ENCODE measurements at places on chromosomes 5 and 9.

- no peak for DNase-seq
These were observed 331.2 kb upstream of the DAB2 start for GRCh38 chr5:39755986-39756385.

DNA sequence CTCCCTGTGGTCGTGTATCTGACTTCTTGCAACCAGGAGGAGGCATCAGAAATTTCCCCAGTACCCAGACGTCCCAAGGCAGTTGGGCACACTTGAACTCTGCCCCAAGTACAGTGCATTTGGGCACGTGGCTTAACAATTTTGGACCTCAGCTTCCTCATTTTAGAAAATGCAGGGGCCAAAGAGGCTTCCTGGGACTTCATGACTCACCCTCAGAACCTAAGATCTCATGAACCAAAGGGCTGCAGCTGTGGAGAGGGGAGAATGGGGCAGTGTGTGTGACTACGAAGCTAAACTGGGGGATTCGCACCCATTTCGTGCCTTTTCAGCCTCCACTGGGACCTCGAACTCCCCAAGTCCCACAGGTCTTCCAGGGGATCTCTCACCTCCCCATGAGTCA lies 59.2 kb downstream of the SYK start:
- DNase-seq = no peak

- no peak for DNase-seq
These were observed 43.5 kb downstream of the DMAC1 start for GRCh38 chr9:7756088-7756487.

GRCh38 chr5:105773241-105773640 lies 1897.5 kb downstream of the EFNA5 start:
- DNase-seq = no peak

DNA sequence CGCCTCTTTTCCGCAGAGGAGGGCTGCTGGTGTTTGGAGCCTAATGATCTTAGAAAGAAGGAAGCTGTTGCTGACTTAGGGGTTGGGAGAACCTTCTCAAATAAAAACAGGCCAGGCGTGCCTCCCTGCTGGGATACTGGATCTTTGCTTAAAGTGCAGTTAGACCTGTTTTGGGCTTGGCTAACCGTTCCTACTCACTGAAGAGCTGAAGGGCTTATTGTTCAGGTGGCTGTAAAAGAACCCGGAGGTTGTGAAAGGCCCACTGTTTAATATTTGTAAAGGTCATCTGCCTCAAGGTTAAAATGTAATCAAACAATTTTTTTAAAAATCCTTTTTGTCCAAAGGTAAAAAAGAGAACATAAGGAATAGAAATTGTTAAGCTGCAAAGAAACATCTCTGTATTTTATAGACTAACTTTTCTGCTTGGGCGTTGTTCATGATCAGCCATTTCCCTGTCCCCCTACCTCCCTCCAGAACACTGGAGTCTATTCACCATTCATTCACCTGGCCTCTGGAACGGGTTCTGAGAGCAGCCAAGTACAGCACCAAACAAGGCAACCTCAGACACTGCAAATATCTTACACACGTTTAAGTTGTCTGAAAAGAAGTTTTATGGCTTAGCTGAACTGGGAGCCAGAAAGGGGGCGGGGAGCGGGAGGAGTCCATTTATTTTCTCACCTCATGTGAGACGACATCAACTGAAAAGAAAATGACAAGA lies 18.6 kb upstream of the MTMR12 start:
- DNase-seq = no peak
